ENCODE measurements at places on chromosomes 2 and 18. TPM values are rescaled to one million over a fixed set of nuclear protein-coding genes. Genes with fewer than 3 reads are reported as not detected.

The DSG1 gene
- total RNA-seq, result 17.2 TPM

The LOXHD1 gene
- total RNA-seq, result 3.4 TPM

The DYTN gene
- total RNA-seq, result not detected

The RAB6D gene
- total RNA-seq, result not detected

The RNF152 gene
- 75.6 TPM for total RNA-seq

The GALM gene
- total RNA-seq, result 19.7 TPM

The CHST9 gene
- total RNA-seq, result 6.2 TPM
